NCI-H460 (cell line): ENCODE measurements at places on chromosomes 5 and 9.

DNA sequence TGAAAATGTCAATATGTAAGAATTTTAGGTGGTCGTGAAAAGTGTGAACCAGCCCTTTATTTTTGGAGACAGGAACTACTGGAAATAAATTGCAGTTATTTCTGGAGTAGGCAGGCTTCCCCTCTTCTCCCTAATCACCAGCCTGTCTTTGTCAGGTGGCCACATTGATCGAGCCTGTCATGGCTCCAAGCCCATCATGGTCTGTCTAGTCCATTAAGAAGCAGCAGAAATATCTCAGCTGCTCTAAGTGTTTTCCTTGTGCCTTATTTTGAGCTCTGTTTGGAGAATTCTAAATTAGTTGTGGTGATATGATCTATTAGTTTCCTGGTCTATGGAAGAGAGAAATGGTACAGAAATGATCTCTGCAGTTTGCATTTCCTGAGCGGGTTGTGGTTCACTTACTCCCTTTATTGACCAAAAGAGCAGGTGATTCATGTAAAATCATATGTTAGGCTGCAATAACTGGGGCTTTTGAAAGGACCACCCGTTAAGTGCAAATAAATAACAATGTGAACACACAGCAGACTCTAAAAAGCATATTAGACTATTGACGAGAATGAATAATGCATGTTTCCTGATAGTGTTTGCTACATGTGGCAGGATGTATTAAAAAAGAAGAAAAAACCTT lies 42.3 kb downstream of the BASP1 start:
- DNase-seq: no peak

- no peak for DNase-seq
Measured at GRCh38 chr9:118395415-118395814, 691.2 kb downstream of the TLR4 start.

- no peak for DNase-seq
Measured at GRCh38 chr9:94826644-94827410, 100.3 kb downstream of the AOPEP start.

DNA sequence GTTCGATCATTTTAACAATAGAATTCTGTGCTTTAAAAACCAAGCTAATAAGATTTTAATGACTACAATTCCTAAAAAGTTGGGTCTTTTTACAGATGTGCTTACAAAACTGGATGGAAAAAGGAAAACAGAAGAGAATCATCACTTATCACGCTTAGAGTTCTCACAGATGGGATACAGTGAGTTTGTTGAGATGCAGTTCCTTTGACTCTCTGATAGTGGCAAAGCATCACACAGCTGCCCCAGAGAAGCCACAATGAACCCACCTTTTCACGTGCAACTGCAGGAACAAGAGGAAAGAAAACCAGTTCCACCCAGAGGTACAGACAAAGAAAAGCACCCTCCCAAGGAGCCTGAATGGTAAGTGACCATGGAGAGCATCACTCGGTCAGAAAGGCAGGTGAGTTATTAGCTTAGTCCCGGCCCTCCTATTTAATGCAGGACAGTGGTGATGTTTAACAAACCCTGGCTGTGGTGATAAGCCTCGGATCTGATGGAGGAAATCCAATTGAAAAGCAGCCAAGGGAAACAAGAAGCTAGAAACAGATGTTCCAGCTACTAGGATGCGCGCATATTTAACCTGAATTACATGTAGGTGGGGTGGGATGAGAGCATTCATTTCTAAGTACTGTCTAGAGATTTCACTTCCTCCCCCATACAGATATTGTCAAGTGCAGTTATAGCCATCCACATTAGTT lies 167.7 kb downstream of the TARS1 start:
- DNase-seq: no peak

DNA sequence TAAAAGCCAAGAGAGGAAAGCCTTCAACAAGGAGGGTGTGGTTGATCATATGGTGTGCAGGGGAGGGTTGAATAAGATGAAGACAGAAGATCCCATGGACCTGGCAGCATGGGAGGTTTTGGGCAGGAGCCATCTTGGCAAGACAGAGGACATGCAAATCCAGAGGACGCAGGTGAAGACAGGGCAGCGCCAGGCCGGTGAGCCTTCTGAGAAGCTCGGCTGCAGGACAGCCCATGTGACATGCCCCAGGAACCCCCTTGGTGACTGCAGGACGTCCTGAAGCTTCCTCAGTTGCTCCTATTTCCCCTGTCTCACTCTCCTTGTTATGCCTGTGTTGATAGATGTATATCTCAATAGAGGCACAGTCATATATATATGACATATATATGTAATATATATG lies 159.4 kb downstream of the GADD45G start:
- no peak for DNase-seq

GRCh38 chr9:33751536-33752129 lies 43.7 kb upstream of the PRSS3 start:
- no peak for DNase-seq

DNA sequence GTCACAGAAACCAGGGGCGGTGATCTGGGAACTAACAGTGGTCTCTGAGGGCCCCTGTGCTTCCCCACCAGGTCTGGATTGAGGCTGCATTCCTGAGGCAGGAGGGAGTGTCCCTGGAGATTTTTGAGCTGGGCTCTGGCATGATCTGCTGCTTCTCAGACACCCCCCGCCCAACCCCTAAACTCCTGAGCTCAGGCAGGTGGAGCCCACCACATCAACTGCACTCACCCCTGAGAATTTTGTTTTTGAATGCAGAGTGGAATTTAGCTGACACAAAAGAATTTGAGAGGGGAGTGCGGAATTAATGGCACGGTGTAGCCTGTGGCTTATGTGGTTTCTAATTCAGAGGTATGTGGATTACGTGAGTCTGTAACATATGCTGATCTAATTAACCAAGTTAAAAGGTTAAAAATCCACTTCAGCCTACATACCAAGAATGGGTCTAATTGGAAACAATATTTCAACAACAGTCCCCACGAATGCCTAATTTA lies 23.9 kb upstream of the CTSL start:
- no peak for DNase-seq

GRCh38 chr5:145925353-145925752 lies 11.0 kb upstream of the SH3RF2 start:
- DNase-seq: peak; percentile 91

DNA sequence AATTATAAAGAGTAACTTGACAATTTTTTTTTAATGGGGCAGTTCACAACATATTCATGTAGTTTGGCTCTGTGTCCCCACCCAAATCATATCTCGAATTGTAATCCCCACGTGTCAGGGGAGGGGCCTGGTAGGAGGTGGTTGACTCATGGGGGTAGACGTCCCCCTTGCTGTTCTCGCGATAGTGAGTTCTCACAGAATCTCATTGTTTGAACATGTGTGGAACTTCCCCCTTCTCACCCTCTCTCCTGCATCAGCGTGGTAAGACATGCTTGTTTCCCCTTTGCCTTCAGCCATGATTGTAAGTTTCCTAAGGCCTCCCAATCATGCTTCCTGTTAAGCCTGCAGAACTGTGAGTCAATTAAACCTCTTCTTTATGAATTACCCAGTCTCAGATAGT lies 40.7 kb downstream of the FBXW11 start:
- DNase-seq: no peak

DNA sequence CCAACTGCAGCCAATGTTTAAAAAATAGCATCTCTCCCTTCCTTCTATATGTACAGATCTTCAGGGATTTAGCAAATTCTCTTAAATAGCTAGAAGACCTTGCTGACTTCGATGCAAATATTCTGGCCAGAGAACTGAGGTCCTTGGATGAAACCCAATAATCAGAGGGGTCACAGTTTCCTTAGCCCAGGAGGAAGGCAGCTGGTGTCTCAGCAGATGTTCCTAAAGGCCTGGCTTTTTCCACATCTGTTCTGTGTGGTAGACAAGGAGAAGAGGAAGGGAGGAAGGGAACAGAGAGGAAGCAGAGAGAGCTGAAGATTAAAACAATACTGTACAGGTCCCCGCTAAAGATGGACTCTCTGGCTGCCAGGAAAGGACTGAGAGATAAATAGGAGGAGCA lies 33.1 kb downstream of the BOD1 start:
- no peak for DNase-seq

GRCh38 chr5:143824851-143825720 lies 13.1 kb downstream of the HMHB1 start:
- peak; percentile 73 for DNase-seq

GRCh38 chr9:112831281-112831851 lies 59.3 kb downstream of the SLC46A2 start:
- DNase-seq: no peak

- peak; percentile 26 for DNase-seq
Measured at GRCh38 chr5:96763026-96763425, 44.7 kb downstream of the ERAP1 start.

- no peak for DNase-seq
Measured at GRCh38 chr9:113558632-113559502, 95.3 kb downstream of the RGS3 start.

GRCh38 chr9:111250875-111251842 lies 78.9 kb downstream of the OR2K2 start:
- DNase-seq: no peak

GRCh38 chr9:133405508-133406438 lies 12.0 kb downstream of the REXO4 start:
- DNase-seq: no peak

GRCh38 chr5:117204926-117205869 lies 630.6 kb upstream of the SEMA6A start:
- DNase-seq: no peak

DNA sequence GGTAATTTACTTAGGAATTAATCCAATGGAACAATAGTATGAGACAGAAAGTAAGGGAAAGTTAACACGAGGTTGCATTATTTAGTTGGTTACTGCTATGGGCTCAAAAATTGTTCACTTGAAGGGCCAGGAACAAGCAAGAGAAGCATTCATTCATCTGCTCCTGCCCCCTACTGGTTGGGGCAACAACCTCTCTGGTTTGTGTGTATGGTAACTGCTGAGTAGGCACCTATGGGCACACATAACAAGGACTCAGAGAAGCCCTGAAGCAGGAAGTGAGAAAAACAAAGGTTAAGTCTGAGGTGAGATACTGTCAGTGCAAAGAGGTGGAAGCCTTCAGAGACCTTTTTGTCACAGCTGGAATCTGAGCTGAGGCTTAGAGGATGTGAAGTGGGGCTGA lies 34.4 kb upstream of the RANBP6 start:
- DNase-seq: no peak

- no peak for DNase-seq
Measured at GRCh38 chr9:93597142-93597706, 20.8 kb downstream of the PHF2 start.

DNA sequence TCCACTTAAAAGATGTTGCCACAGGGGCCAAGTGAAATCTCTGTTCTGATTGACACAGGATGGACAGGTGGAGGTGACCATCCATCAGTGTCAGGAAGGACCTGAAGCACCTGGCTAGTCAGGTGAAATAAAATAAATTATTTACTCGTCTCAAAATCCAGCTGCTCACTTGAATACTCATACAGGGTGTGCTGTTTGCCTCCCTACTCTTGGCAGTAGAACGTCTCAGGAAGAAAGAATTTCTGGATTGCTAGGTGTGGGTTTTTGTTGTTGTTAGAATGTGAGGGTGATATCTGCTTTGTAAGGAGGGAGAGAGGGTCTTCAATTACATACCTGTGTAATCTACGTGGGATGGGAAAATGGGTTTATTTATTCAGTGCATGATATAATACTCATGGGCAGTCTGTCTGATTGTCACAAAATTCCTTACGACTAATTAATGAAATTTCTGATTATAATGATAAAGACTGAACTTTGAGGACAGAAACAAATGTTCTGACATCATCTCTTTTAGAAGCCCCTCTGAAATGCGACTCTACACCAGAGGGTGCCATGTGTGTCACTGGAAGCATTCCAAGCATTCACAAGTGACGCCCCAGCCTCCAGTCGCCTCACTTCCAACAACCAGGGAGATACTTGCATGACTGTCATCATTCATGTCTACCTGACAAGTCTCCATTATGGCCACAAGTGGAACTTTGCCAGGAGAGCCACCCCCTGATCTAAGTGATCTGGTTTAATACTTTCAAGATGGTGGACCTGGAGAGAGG lies 218.4 kb downstream of the GAPVD1 start:
- DNase-seq: no peak

GRCh38 chr9:133155156-133155555 lies 8.6 kb downstream of the GBGT1 start:
- DNase-seq: no peak

- no peak for DNase-seq
Measured at GRCh38 chr9:134433909-134434882, 107.9 kb downstream of the RXRA start.

GRCh38 chr9:112864403-112864802 lies 26.3 kb downstream of the SLC46A2 start:
- DNase-seq: no peak

DNA sequence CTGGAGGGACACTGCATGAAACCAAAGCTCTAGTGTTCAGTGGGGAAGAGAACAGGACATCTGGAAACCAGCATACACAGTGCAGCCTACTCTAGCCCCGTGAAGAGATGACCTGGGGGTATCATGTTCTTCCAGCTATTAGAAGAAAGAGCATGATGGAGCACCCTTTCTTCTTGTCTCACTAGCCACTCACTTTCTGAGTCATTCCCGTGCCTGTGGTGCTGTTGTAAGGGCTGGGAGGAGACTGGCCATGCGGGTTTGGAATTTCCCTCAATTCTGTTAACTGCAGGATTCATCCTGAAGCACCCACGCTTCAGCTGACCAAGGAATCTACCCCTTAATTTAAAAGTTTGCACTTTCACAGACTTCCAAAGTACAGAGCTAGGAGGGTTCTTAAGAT lies 137.0 kb downstream of the COL23A1 start:
- DNase-seq: no peak

DNA sequence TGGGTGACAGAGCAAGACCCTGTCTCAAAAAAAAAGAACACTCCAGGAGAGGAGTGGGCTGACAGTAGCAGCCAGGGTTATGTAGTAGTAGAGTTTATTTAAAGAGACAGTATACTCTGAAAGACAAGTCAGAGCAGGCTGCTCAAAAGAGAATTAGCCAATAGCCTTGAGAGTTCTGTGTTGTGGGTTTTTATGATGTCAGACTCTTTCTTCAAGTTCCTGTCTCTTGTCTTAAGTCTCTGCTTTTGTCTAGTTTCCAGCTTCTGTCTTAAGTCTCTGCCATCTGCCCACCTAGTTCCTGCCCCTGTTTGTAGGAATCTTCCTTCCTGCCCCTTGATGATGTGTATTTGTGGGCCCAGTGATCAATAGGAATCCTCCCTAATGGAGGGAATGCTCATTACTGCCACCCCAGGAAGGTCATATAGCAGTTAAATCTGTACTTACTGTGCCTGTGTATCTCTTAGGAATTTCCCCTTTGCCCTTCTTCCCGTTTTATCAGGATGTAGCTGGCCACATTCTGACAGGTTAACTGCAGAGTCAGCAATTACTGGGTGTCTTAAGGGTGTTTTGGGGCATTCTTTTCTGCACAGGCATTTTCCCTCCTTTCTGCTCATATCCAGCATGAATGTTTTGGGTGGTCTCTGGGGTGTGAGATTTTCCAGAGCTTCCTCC lies 580.5 kb upstream of the SGCD start:
- no peak for DNase-seq

- DNase-seq: no peak
Measured at GRCh38 chr5:127645300-127645726, 3.6 kb upstream of the CTXN3 start.

- no peak for DNase-seq
Measured at GRCh38 chr5:78985725-78986223, 664 bp upstream of the ARSB start.

GRCh38 chr5:92809855-92810465 lies 771.1 kb downstream of the NR2F1-AS1 start:
- DNase-seq: no peak

GRCh38 chr9:37001459-37001858 lies 32.6 kb downstream of the PAX5 start:
- no peak for DNase-seq
